ENCODE measurements at places on chromosomes 2 and 18. TPM values are rescaled to one million over a fixed set of nuclear protein-coding genes. Genes with fewer than 3 reads are reported as not detected.

Gene UGT1A8
- total RNA-seq, result 0.07 TPM

Gene DQX1
- total RNA-seq, result 0.05 TPM

Gene CFAP210
- 0.50 TPM for total RNA-seq

Gene SLC16A14
- 1.6 TPM for total RNA-seq

Gene BARD1
- total RNA-seq, result 5.1 TPM

Gene STK39
- total RNA-seq, result 13.7 TPM

Gene CROCC2
- not detected for total RNA-seq

Gene SERPINB3
- total RNA-seq, result 0.10 TPM

Gene RRM2
- total RNA-seq, result 245 TPM

Gene PARD3B
- 0.88 TPM for total RNA-seq

Gene STEAP3
- total RNA-seq, result 62.4 TPM

Gene LRRC30
- total RNA-seq, result not detected

Gene TCF7L1
- 9.9 TPM for total RNA-seq

Gene ACKR3
- 9.4 TPM for total RNA-seq

Gene TWIST2
- total RNA-seq, result 16.6 TPM

Gene AGXT
- not detected for total RNA-seq

Gene RESP18
- not detected for total RNA-seq

Gene CLEC4F
- not detected for total RNA-seq

Gene FIGLA
- total RNA-seq, result not detected

Gene GKN2
- 3.5 TPM for total RNA-seq

Gene MROH2A
- 0.12 TPM for total RNA-seq

Gene CPO
- total RNA-seq, result not detected

Gene RIT2
- not detected for total RNA-seq

Gene CRACDL
- total RNA-seq, result 3.2 TPM

Gene EPB41L3
- 0.18 TPM for total RNA-seq

Gene LBX2
- 3.7 TPM for total RNA-seq

Gene MRPS5
- total RNA-seq, result 70.1 TPM

Gene FOSL2
- total RNA-seq, result 61.9 TPM

Gene VAMP8
- total RNA-seq, result 17.3 TPM

Gene RALBP1
- 32.2 TPM for total RNA-seq

Gene ZAP70
- total RNA-seq, result not detected

Gene TMEFF2
- 0.34 TPM for total RNA-seq

Gene LAMA1
- total RNA-seq, result 0.17 TPM

Gene TTC27
- 27.8 TPM for total RNA-seq

Gene GRP
- total RNA-seq, result not detected

Gene G6PC2
- total RNA-seq, result not detected

Gene ME2
- 38.7 TPM for total RNA-seq

Gene RNF152
- 0.02 TPM for total RNA-seq

Gene AQP12A
- not detected for total RNA-seq

Gene PLEK
- 0.06 TPM for total RNA-seq

Gene SLC23A3
- 0.48 TPM for total RNA-seq

All from A549 treated with GW870086 at 1 μM for 4 hours (cell line).